ENCODE measurements at places on chromosomes 11 and 22.

- no peak for DNase-seq
These were observed 17.7 kb downstream of the APLP2 start for GRCh38 chr11:130087294-130087926.

DNA sequence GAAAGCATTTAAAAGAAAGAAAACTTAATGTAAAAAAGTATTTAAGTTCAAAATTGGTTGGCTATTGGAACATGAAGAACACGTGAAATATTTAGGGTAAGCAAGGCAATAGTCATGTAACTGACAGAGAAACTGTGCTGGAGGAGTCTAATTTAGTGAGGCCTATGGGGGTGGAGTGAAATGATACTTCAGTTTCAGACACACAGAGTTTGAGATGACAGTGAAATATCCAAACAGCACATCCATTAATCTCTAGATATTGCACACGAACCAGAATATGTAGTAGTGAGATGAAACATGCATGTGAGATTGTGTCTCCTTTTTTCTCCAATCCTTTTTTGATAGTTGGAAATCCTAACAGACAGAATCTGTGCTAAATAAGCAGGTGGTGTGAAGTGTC lies 739.0 kb downstream of the CNTN5 start:
- no peak for DNase-seq

DNA sequence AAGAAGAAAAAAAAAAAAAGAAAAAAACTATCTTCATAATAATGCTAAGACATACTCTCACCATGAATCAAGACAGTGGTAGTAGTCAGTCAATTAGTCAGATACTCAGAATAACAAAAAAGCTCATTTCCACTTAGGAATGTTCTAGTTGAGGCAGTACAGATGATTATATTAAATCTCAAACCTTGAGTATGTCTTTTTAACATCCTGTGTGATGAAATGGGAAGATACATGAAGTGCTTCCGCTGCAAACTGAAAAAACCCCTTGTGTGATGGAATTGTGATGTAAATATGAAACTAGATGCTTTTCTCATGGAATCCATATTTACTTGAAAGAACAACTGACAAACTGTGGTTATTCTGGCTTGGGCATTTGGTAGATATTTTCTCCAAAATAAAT lies 13.7 kb downstream of the AMOTL1 start:
- DNase-seq = no peak

DNA sequence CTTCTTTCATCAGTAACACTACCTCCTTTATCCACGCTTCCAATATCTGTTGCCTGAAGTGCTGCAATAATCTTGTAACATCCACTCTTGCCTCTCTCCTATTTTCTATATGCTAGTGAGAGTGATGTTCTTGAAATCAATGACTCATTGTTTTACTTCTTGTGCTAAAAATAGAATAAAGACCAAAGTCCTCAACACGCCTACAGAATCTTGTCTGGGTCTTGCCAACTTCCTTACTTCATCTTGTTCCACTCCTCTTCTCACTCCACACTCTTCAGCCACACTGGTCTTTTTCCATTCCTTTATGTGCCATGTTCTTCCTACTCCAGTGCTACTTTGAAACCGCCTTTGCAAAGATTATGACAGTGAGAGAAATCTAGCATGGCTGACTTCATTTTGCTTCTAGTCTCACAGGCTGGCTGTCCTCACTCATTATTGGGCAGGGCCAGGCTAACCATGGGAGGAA lies 136.4 kb downstream of the CCDC81 start:
- peak; percentile 49 for DNase-seq
